PC-9 (cell line): ENCODE measurements at places on chromosomes 11 and 22. TPM values are rescaled to one million over a fixed set of nuclear protein-coding genes. Genes with fewer than 3 reads are reported as not detected.

The MAPK8IP1 gene
- 13.6 and 18.8 TPM in 2 replicates for total RNA-seq

The PITPNB gene
- 37.1 and 49.6 TPM in 2 replicates for total RNA-seq

The PHF5A gene
- total RNA-seq, result 49.1 and 62.9 TPM in 2 replicates

The GAB4 gene
- not detected in 2 replicates for total RNA-seq

The C11orf87 gene
- not detected in 2 replicates for total RNA-seq

The TSKU gene
- 89.3 and 99.4 TPM in 2 replicates for total RNA-seq

The CRELD2 gene
- total RNA-seq, result 30.7 and 34.1 TPM in 2 replicates

The RAB38 gene
- 12.7 and 14.2 TPM in 2 replicates for total RNA-seq

The MMP8 gene
- total RNA-seq, result not detected in 2 replicates

The PANX2 gene
- 46.3 and 51.7 TPM in 2 replicates for total RNA-seq

The GSTP1 gene
- 2,063 and 2,645 TPM in 2 replicates for total RNA-seq

The DLG2 gene
- 4.4 and 6.4 TPM in 2 replicates for total RNA-seq

The CD248 gene
- total RNA-seq, result not detected in 2 replicates

The SUSD2 gene
- 5.5 and 5.7 TPM in 2 replicates for total RNA-seq

The HBB gene
- not detected in 2 replicates for total RNA-seq

The SYT12 gene
- total RNA-seq, result 11.1 and 12.3 TPM in 2 replicates

The NXPE2 gene
- total RNA-seq, result not detected in 2 replicates

The OR51B5 gene
- 1.2 and 2.7 TPM in 2 replicates for total RNA-seq

The GGT5 gene
- total RNA-seq, result not detected in 2 replicates

The DTX4 gene
- 28.4 and 34.5 TPM in 2 replicates for total RNA-seq

The TSSK2 gene
- not detected in 2 replicates for total RNA-seq

The IFITM2 gene
- 4.2 and 4.3 TPM in 2 replicates for total RNA-seq

The CCDC87 gene
- 0.83 and 1.0 TPM in 2 replicates for total RNA-seq

The OR52N4 gene
- not detected in 2 replicates for total RNA-seq

The SCN3B gene
- total RNA-seq, result not detected in 2 replicates
